NCI-H2107 (cell line): ENCODE measurements at places on chromosomes 11 and 22.

GRCh38 chr22:20646906-20647305 lies 127.0 kb upstream of the SERPIND1 start:
- DNase-seq: no peak

DNA sequence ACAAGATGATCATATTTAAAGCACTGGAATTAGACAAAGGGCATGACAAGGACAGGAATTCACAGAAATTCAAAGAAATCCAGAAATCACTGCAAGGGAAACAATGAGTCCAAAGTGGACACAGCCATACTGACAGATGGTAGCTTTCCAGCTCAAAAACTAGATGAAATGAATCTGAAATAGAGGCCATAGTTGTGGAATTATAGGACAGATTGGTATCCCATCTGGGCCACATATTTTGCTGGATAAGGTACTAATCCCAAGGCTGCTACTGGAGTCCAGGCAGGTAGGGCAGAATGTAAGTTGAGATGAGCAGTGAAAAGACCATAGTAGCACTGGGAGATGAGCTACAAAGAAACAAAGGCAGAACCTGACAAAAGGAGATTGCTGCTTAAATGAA lies 258.3 kb upstream of the ANO3 start:
- DNase-seq: no peak

- DNase-seq: no peak
Observed at GRCh38 chr22:27874185-27874584, 44.9 kb downstream of the PITPNB start.

- no peak for DNase-seq
Observed at GRCh38 chr11:82857145-82857544, 43.1 kb downstream of the PRCP start.

- DNase-seq: no peak
Observed at GRCh38 chr11:96361778-96362177, 18.8 kb upstream of the MAML2 start.

- DNase-seq: no peak
Observed at GRCh38 chr11:108518581-108518980, 20.4 kb upstream of the POGLUT3 start.

DNA sequence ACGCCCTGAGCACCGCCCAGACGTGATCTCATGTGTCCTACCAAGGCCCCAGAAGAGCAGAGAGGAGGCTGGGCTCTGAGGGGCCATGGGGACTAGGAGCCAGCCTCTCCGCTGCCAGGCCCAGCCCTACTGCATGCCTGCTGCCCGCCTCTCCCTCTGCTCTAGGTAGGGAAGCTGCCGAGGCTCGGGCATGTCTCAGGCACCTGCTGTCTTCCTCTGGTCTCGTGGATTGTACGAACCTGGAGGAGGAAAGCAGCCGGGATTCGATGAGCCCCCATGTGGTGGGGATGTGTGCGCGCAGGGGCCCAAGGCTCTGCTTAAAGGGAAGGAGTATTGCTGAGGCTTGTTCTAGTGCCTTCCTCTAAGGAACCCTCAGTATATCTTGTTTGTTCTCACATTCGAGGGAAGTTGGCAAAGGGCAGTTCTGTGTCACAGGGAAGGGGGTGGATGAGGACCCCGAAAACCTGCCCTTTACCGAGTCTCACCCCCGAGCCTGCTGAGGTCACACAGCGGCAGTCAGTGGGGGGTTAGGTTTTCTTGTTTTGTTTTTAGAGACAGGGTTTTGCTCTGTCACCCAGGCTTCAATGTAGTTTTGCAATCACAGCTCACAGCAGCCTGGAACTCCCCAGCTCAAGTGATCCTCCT lies 21.2 kb downstream of the DAGLA start:
- peak; percentile 56 for DNase-seq

DNA sequence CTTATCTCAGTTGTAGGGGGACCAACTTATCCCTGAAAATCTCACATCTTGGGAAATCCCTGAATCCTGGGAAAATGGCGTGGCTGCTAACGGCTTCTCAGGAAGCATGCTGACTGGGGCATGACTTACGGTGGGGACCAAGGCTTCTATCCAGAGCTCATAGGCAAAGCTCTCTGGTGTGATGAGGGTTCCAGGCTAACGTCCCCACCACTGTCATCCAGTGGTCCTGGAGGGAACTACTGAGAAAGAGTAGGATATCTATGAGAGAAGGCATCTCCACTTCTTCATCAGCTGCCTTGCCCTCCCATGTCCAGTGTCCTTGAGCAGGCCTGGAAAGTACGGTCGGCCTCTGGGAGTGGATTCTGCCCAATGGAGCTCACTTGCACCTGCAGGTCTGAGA lies 210.4 kb upstream of the B3GAT1 start:
- no peak for DNase-seq

- DNase-seq: no peak
Observed at GRCh38 chr11:86930957-86931547, 24.1 kb downstream of the FZD4 start.

GRCh38 chr22:37328017-37328416 lies 45.7 kb downstream of the CYTH4 start:
- no peak for DNase-seq

DNA sequence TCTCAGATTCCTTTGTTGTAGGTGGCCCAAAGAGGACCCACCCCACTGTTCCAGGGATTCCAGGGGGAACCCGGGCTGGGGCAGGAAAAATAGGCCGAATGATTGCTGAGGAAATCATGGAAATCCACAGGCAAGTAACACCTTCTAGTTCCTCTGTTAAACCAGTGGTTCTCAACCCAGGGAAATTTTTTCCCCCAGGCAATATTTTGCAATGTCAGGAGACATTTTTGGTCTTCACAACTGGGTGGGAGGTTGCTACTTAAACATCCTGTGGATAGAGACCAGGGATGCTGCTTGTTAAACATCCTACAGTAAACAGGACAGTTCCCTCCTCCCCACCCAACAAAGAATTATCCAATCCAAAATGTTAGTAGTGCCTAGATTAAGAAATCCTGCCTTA lies 84.7 kb downstream of the BTBD10 start:
- DNase-seq: no peak

DNA sequence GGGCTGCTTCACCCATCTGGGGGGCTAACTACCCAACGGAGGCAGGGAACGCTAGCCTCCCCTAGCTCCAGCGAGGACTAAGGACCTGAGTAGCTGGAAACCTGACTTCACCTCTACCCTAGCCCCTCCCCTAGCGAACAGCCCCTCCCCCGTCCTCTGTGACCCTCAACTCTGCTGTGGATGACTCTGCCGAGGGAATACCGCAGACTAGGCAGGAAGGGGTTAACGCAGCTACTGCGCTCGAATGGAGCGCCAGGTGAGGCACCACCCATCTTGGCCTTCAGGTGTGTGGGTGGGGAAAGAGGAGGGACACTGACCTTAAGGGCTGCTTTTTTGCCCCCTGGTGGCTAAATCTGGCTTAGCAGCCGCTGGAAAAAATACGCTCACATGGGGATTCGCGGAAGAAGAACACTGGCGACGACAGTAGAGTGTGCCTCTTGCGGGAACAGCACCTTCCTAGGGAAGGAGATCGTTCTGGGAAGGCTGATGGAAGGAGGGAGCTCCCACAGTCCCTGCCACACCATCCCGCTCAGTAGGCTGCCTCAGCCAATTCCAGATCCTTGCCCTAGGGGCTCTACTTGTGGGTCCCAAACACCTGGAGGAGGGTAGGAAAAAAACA lies 4.5 kb upstream of the BCL9L start:
- peak; percentile 75 for DNase-seq

DNA sequence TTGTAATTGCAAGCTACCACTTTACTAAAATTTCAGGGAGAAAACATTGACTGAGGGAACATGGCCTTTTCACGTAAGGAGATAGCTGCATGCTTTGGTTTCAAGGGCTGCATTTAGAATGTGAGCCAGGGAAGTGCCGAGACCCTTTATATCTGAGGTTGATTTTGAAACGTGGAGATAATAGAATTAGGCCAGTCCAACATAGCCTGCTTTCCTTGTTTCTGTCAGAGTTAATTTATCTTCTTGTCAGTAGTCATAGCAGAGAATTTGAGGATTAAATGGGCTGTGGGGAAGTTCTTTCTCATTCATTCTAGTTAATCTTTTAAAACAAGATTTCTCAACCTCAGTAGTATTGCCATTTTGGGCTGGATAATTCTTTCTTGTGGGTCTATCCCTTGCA lies 12.2 kb downstream of the ALKBH3 start:
- no peak for DNase-seq

DNA sequence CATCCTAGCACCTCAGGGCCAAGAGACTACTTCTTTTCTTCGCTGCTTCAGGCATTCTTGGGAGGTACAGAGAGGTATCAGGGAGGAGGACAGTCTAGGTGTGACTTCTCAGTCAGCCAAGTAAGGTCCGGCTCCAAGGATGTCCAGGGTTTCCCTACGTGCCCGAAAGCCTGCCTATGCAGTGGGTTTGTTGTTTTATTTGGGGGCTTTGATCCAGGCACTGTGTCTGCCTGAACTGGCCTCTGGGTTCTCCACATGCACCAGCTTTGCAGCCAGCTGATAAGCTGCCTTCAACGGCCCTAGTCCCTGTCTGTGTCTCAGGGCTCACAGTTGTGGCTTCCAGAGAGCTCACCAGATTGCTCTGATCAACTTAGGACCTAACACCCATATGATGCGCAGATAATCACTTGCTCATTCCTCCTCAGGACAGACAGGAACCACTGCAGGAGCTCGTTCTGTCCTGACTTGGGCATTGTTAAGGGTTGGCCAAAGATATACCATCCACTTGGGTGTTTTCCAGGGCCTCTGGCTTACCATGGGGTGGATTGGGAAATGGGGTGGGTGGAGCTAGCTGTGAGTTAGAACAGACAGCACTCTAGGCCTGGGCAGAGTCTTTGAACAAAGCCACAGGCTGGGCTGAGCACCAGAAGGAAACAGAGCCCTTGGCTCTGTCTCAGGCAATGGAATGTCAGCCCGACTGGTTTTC lies 45.5 kb upstream of the CRYBB3 start:
- no peak for DNase-seq

DNA sequence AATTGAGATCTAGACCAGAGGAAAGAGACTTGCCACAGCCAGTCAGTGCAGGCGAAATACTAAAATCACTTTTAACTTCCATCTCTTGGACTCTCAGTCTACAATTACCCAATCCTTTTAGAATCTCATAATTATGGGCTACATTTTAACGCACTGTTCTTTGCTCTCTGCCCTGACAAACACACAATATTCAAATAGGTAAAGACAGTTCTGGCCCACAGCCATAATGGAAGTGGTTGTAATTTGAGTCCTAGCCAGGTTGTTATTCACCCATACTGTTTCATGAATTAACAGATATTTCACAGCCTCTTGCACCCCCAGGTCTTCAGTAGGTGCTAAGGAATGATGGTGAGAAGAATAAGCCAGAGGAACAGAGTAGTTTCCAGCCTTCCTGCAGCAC lies 830 bp downstream of the C11orf97 start:
- DNase-seq: peak; percentile 60

GRCh38 chr11:108037636-108038035 lies 28.9 kb downstream of the CUL5 start:
- no peak for DNase-seq

DNA sequence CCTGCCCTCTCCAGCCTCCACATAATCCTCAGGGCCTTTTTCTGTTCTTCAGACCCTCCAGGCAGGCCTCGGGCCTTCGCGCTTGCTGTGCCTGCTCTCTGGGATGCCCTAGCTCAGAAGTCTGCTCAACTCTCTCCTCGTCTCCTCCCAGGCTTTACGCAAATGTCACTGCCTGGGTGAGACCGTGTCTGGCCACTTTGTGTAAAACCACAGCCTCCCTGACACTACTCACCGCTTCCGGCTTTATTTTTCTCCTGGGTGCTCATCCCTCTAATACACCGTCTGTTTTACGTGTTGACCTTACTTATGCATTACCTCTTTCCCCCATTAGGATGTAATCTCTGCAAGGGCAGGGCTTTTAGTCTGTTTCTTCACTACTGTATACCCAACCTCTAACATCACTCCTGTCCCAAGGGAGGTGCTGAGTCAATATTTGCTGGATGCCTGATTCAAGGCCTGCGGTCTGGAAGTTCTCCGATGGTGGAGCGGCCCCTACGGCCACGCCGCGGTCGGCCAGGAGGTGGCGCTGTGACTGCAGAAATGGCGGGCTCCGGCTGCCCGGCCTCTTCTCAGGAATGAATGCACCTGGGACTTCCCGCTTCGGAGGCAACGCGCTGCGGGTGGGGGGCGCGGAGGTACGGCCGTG lies 58.2 kb upstream of the THY1 start:
- peak; percentile 94 for DNase-seq

GRCh38 chr11:96088914-96089313 lies 165.0 kb upstream of the MTMR2 start:
- no peak for DNase-seq

DNA sequence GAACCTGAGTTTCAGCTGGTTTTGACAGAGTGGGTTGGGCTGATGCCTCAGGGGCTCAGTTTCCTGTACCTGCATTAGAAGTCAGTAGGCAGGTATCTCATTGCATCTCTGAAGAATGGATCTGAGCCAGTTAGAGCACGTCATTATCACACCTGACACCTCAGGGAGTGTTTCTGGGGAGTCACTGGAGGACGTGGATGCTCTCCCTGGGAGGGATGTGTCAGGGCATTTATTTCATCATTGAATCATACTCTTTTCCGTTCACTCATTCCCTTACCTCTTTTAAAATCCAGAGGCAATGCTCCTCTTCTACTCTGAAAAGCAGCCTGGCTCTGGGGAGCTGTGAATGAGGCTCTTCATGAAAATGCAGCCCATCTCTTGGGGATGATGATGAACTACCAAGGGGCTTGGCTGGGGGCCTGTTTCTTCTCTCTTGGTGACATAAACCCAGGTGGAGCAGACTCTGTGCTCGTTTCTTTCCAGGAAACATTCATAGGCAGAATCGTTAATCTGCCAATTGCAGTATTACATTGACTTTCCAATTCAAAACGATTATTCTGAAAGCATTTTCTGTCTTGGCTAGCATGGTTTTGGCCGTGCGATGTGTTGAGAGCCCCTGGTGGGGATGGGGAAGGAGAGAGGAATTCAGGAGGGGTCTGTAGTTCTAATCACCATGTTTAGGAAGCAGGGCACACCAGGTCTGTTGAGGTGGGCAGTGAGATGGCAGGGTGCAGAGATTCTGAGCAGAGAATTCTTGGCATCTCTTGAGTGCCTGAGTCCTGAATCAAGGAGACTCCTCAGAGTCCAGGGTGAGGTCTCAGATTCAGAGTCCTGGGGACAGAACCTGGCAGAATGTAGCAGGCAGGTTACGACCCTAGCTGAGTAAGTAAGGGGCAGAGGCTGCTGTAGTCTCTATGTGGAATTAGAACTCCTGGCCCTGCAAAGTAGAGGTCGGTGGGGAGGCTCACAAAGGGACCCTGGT lies 12.6 kb downstream of the PARVA start:
- no peak for DNase-seq

DNA sequence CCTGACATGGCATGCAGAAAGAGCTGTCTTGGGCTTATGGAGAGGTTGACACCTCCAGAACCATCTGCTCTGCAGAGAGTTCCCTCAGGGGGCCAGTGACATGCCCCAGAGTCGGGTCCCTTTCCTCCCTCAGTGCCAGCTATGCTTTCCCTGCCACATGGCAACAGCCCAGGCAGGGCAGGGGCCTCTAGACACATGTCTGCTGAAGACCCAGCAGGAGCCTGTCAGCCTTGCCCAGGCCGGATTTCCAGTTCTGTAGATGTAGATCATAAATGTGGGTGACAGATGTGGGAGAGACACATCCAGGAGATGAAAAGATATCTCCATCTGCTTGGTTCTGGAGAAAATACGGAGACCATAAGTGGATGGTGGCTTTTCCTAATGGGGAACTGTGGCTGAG lies 25.5 kb downstream of the NAV2 start:
- no peak for DNase-seq

- DNase-seq: no peak
Observed at GRCh38 chr11:109241988-109242536, 179.9 kb upstream of the C11orf87 start.

GRCh38 chr11:85619499-85619898 lies 7.6 kb downstream of the DLG2 start:
- no peak for DNase-seq

- no peak for DNase-seq
Observed at GRCh38 chr11:84806354-84806753, 820.8 kb downstream of the DLG2 start.
